ENCODE measurements at places on chromosomes 5 and 9. TPM values are rescaled to one million over a fixed set of nuclear protein-coding genes. Genes with fewer than 3 reads are reported as not detected.
A peak's percentile ranks its signal among the peaks of the same experiment; 100 is the strongest.

- no peaks in the 10 kb centered on the region for H3K27me3 ChIP-seq
- DNase-seq = no peak
- no peaks in the 10 kb centered on the region for H3K4me1 ChIP-seq
- H3K4me3 ChIP-seq = no peak overlapping the region
- no peak overlapping the region for H3K27ac ChIP-seq
Observed at GRCh38 chr5:159155960-159156359, 53.4 kb downstream of the RNF145 start.

- DNase-seq = no peak
- no peak overlapping the region for H3K27ac ChIP-seq
- H3K36me3 ChIP-seq = no peaks in the 10 kb centered on the region
- H3K4me3 ChIP-seq = no peak overlapping the region
Observed at GRCh38 chr5:157454273-157454672, 5.7 kb upstream of the NIPAL4 start.

The SEC16A gene
- 13.6 TPM for total RNA-seq

- H3K27ac ChIP-seq = peak overlapping the region; percentile 92
- no peak for DNase-seq
- H3K27me3 ChIP-seq = peaks cover 6% of the 10 kb centered on the region
Observed at GRCh38 chr9:71767776-71768321, 464 bp downstream of the CEMIP2 start.

GRCh38 chr5:77175231-77175630, 35.2 kb upstream of the PDE8B start:
- peaks cover 12% of the 10 kb centered on the region for H3K27me3 ChIP-seq
- DNase-seq = no peak
- peaks cover 2% of the 10 kb centered on the region for H3K4me1 ChIP-seq
- no peak overlapping the region for H3K4me3 ChIP-seq
- no peaks in the 10 kb centered on the region for H3K36me3 ChIP-seq

DNA sequence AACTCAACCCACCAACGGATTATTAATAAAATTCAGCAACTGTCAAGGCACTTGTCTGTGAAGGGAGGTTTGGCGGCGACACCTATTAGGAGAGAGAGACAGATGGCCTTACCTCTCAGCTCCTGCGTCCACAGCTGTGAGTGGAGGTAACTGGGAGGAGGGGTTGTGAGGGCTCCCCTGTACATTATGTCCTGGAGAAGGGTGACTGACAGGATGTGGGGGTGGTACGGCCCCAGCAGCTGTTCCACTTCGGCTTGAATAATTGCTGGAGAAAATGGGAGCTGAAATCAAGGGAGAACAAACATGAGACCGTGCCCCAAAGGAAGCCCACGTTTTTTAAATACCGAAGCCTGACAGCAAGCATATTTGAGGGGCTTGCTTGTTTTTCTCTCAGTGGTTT, 353.5 kb upstream of the RFX3 start:
- no peak for DNase-seq
- no peaks in the 10 kb centered on the region for H3K27me3 ChIP-seq
- no peak overlapping the region for H3K27ac ChIP-seq
- H3K4me1 ChIP-seq = no peaks in the 10 kb centered on the region

DNA sequence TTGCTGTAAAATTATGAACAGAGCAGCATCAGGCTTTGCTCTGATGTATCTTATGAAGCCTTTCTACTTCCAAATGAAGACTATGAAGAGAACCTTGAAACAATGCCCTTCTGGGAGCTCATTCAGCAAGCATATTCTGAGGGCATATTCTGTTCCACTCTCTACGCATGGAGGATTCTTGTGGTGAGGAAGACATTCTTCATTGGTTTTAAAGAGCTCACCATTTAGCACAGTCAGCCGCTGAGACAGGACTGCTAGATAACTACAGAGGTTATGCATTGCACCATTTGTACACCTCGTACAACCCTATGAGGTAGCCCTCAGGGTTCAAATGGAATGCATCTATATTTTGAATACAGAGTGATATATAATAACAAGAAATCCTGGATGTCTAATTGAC, 61.0 kb downstream of the INVS start:
- DNase-seq = no peak
- H3K27ac ChIP-seq = no peak overlapping the region
- H3K4me1 ChIP-seq = no peaks in the 10 kb centered on the region
- H3K27me3 ChIP-seq = no peaks in the 10 kb centered on the region

GRCh38 chr5:158212917-158213316, 354.0 kb upstream of the CLINT1 start:
- H3K36me3 ChIP-seq = no peaks in the 10 kb centered on the region
- H3K27me3 ChIP-seq = no peaks in the 10 kb centered on the region
- no peak overlapping the region for H3K4me3 ChIP-seq

GRCh38 chr5:144248015-144248414, 77.3 kb downstream of the KCTD16 start:
- H3K27me3 ChIP-seq = no peaks in the 10 kb centered on the region
- no peak for DNase-seq
- no peak overlapping the region for H3K27ac ChIP-seq
- no peaks in the 10 kb centered on the region for H3K36me3 ChIP-seq

- H3K27me3 ChIP-seq = no peaks in the 10 kb centered on the region
- H3K4me3 ChIP-seq = no peak overlapping the region
Observed at GRCh38 chr9:104758974-104759373, 5.0 kb upstream of the NIPSNAP3B start.

The CENPH gene
- total RNA-seq = 30.3 TPM

GRCh38 chr5:98721231-98721928, 52.1 kb upstream of the RGMB start:
- H3K27me3 ChIP-seq = no peaks in the 10 kb centered on the region
- H3K4me3 ChIP-seq = no peak overlapping the region
- no peaks in the 10 kb centered on the region for H3K4me1 ChIP-seq

The SLC45A2 gene
- not detected for total RNA-seq

DNA sequence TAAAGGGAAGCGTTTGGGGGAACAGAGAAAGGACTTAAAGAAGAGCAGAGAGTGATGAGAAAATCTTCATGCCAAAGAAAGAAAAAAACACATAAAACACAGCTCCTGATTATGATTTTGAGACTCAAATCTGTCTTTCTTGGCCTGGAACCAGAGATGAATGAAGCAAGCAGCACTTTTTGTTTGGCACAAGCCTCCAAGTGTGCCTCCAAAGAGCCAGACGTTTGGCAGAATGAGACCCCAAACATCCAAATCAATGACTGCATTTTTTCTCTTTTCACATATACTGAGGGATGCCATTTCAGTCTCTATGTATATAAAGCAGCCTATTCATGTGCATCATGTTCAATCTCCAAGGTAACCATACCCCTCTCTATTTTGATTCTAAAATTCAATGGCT, 424.2 kb downstream of the TUSC1 start:
- no peak overlapping the region for H3K4me3 ChIP-seq
- no peak overlapping the region for H3K27ac ChIP-seq
- no peaks in the 10 kb centered on the region for H3K27me3 ChIP-seq

- H3K27me3 ChIP-seq = no peaks in the 10 kb centered on the region
- no peak overlapping the region for H3K4me3 ChIP-seq
- no peak for DNase-seq
- no peaks in the 10 kb centered on the region for H3K36me3 ChIP-seq
- H3K27ac ChIP-seq = no peak overlapping the region
- H3K4me1 ChIP-seq = no peaks in the 10 kb centered on the region
Observed at GRCh38 chr9:24436761-24437160, 108.9 kb downstream of the IZUMO3 start.

DNA sequence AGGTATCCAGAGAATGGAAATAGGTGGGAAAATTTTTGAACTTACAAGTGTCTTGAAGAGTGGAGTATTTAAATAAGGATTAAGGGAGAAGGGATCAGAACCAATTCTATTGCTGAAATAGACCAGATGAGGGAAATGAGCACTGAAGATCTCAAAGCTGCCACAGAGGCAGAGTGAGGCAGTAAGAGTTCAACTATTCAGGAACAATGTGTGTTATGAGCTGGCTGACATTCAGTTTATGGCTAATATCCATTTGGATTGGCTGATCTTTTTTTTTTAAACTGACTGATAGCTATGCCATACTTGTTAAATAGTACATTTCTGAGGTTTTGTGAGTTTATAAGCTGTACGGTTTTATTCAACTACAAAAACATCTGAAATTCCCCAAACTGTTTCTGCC, 95.3 kb upstream of the GNA14 start:
- H3K4me1 ChIP-seq = peaks cover 9% of the 10 kb centered on the region
- H3K36me3 ChIP-seq = no peaks in the 10 kb centered on the region
- DNase-seq = no peak
- H3K27ac ChIP-seq = no peak overlapping the region
- no peak overlapping the region for H3K4me3 ChIP-seq

- no peak overlapping the region for H3K27ac ChIP-seq
- no peaks in the 10 kb centered on the region for H3K36me3 ChIP-seq
- H3K4me3 ChIP-seq = no peak overlapping the region
- DNase-seq = no peak
- H3K4me1 ChIP-seq = no peaks in the 10 kb centered on the region
Observed at GRCh38 chr9:115998666-115999065, 154.9 kb upstream of the PAPPA start.

The MLANA gene
- not detected for total RNA-seq

The CRHBP gene
- total RNA-seq = 0.76 TPM

The LCN1 gene
- total RNA-seq = 0.19 TPM

The GLDC gene
- total RNA-seq = 0.71 TPM

DNA sequence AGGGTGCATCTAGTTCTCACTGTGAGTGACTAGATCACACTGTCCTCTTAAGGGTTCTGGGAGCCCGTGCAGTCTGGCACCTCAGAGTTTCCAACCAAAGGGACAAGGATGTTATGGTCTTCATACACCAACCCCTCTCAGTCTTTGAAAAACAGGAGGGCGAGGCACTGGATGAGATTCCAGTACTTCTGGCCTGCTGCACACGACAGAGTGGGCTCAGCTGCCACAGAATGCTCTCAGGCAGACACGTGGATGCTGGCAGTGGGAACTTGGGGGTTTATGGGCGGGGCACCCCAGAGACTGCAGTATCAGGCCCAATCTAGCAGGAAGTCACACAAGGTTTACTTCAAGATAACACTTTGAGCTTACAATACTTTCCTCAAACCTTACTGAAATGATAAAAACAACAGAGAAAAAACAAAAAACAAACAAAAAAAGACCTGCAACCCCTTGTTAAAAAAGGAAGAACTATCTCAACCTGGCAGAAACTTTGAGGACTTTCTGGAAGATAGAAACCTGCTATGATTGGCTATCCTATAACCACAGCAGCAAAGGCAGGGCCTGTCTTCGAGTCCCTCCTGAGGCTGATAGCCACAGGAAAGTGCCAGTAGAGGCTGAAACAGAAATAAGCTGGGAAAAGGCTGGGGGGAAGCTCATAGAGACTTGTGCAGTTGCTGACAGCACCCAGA, 28.3 kb upstream of the TGFBR1 start:
- DNase-seq = peak; percentile 88
- no peak overlapping the region for H3K4me3 ChIP-seq
- no peaks in the 10 kb centered on the region for H3K36me3 ChIP-seq
- peak overlapping the region; percentile 88 for H3K27ac ChIP-seq
- H3K27me3 ChIP-seq = no peaks in the 10 kb centered on the region
- peaks cover 11% of the 10 kb centered on the region for H3K4me1 ChIP-seq

- no peak overlapping the region for H3K4me3 ChIP-seq
- no peaks in the 10 kb centered on the region for H3K4me1 ChIP-seq
- H3K27me3 ChIP-seq = no peaks in the 10 kb centered on the region
- peak; percentile 81 for DNase-seq
- H3K36me3 ChIP-seq = no peaks in the 10 kb centered on the region
- H3K27ac ChIP-seq = peak overlapping the region; percentile 8
Observed at GRCh38 chr9:121399883-121400607, 30.0 kb upstream of the STOM start.

DNA sequence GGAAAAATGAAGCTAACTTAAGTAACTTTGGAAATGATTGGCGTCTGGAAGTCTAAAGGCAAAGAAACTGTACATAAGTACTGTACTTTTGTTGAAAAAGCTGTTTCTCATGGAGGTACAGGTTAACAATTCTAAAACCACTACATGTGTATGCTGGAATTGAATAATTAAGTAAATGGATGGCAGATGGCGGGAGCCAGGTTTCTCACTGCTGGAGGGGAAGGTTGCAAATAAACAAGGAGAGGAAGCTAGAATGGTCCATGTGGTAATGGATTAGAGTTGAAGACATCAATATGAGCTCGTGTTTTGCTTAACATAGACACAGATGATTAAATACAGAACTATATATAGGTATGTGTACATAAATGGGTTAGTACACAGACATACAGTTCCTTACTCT, 43.2 kb upstream of the ASTN2 start:
- DNase-seq = no peak
- H3K4me1 ChIP-seq = no peaks in the 10 kb centered on the region
- no peaks in the 10 kb centered on the region for H3K27me3 ChIP-seq
- H3K27ac ChIP-seq = no peak overlapping the region
- H3K36me3 ChIP-seq = no peaks in the 10 kb centered on the region

DNA sequence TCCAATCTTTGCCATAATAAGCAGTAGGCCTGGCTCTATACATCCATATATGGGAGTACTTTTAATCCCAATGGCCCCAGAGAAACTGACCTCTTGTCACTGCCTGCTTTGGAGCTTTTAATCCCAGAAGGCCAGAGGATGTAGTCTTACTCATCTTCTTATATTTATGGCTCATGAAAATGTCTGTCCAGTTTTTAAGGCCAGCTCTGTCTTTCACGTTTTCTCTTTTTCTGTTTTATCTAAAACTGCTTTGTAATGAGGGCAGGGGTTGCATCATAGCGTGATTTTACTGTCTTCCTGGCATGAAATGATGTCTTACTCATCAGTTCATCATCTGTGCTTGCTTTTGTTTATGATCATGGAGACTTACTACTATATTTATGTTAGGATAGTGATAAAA, 1094.9 kb downstream of the MAT2B start:
- H3K27ac ChIP-seq = no peak overlapping the region
- no peak for DNase-seq
- no peaks in the 10 kb centered on the region for H3K4me1 ChIP-seq
- H3K4me3 ChIP-seq = no peak overlapping the region
- no peaks in the 10 kb centered on the region for H3K27me3 ChIP-seq

DNA sequence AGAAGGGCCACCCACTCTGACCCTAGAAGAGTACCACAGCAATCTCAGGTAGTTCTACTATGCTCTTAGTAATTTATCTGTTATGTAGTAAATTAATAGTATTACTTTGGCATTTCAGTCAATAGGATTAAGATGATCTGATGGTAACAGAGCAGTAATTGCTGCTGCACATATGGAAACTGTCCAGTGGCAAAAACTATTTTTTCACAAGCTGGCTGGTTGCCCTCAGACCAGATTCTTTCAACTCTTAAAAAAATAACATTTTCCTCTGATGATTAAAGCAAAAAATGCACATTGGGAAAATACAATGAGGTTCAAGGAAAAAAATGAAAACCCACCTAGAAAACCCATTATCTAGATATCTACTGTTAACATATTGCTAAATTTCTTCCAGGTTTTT, 19.7 kb downstream of the GLRA1 start:
- H3K27me3 ChIP-seq = no peaks in the 10 kb centered on the region
- DNase-seq = no peak
- H3K36me3 ChIP-seq = no peaks in the 10 kb centered on the region
- H3K27ac ChIP-seq = no peak overlapping the region
- H3K4me1 ChIP-seq = no peaks in the 10 kb centered on the region

- no peak for DNase-seq
- H3K4me1 ChIP-seq = no peaks in the 10 kb centered on the region
- no peak overlapping the region for H3K27ac ChIP-seq
- H3K36me3 ChIP-seq = no peaks in the 10 kb centered on the region
- H3K27me3 ChIP-seq = no peaks in the 10 kb centered on the region
Observed at GRCh38 chr5:65961633-65962032, 35.3 kb downstream of the ERBIN start.

The SLC46A2 gene
- 24.6 TPM for total RNA-seq

Data from thymus (tissue), 14 donors.